ENCODE measurements at places on chromosomes 6 and 20.

GRCh38 chr20:32585586-32586127 is 524 bp upstream of the NOL4L start:
- no peak for DNase-seq

- no peak for DNase-seq
Observed at GRCh38 chr6:54093326-54093948, 17.8 kb upstream of the MLIP start.

- peak; percentile 82 for DNase-seq
Observed at GRCh38 chr6:136365776-136366354, 76.2 kb upstream of the BCLAF1 start.

GRCh38 chr20:18066421-18067333 is 9.0 kb upstream of the OVOL2 start:
- DNase-seq = no peak

GRCh38 chr20:35551503-35551902 is 9.6 kb downstream of the ERGIC3 start:
- DNase-seq = no peak

DNA sequence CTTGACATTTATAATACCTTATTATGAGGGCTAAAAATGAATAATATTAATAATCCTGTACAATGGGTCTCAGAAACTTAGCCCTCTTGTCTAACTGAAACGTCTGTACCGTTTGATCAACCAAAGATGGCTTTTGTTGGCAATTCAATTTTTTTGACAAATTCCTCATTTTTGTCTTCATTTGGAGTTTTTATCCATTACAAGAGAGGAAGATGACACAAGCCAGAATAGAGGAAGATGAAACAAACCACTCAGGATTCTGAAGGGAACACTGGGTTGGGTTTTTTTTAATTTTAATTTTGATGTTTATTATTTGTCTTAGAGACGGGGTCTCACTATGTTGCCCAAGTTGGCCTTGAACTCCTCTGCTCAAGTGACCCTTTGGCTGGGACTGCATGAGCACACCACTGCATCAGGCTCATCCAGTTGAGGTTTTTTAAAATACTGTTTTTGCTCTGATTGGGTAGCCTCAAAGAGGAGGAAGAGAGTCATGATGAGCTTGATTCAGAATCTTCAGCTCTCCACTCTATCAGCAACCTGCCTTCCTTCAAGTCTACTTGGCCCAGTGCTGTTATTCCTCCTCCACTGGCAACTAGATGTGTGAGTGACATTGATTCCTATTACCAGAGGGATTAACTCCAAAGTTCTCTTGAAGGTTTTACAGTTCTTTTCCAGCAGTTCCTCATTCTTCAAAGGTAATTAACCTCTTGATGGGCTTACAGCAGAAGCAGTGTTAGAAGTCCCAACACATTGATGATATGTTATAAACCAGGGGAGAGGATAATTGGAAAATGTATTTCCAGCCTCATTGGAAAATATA is 71.3 kb downstream of the ATXN1 start:
- no peak for DNase-seq

GRCh38 chr20:62951143-62951895 is 1.2 kb upstream of the SLC17A9 start:
- DNase-seq = no peak

GRCh38 chr6:90384720-90385119 is 88.1 kb upstream of the BACH2 start:
- DNase-seq = no peak

GRCh38 chr6:43310134-43310533 is 1.5 kb upstream of the CRIP3 start:
- no peak for DNase-seq

- no peak for DNase-seq
Observed at GRCh38 chr6:150290429-150290828, 78.4 kb upstream of the IYD start.

DNA sequence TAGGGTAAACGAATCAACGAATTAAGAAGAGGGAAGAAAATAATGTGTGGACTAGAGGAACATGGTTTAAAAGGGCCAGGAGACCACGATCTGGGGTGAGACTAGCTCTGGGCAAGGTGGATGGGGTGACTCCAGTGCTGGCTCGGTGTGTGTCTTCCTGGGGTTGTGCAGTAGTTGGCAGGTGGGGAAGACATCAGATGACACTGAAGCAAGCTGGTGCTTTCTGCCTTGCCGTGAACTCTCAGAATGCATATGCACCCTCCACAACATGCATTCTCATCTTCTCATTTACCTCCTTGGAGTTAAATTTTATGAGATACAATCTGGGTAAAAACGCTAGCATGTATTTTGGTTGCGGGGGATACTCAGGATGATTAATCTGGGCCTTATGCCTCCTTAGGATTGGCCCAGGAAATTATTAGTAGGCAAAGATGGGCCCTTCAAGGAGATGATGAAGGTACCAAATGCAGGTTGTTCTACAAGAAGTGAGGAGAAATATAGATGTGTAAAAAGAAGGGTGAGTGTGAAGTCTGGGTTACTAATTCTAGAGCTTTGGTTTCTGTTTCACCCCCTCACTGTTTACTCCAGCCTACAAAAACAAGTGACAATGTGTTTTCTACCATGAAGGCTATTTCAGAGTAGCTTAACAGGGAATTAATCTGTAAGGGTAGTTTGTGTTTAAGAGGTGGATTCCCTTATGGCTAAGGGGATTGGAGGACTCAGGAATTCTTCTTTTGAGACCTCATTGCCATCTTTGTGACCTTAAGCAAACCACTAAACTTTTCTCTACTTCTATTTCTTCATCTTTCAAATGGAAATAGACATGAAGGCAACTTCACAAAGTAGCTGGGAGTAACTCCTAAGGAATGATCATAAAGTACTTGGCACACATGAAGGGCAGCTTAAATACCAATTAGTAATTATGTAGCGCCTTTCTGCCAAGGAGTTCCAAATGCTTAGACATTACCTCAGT is 71.0 kb upstream of the SUPT3H start:
- no peak for DNase-seq

- DNase-seq = no peak
Observed at GRCh38 chr6:145235207-145235606, 500.1 kb downstream of the EPM2A start.

- DNase-seq = no peak
Observed at GRCh38 chr6:101439790-101440189, 46.3 kb downstream of the GRIK2 start.

DNA sequence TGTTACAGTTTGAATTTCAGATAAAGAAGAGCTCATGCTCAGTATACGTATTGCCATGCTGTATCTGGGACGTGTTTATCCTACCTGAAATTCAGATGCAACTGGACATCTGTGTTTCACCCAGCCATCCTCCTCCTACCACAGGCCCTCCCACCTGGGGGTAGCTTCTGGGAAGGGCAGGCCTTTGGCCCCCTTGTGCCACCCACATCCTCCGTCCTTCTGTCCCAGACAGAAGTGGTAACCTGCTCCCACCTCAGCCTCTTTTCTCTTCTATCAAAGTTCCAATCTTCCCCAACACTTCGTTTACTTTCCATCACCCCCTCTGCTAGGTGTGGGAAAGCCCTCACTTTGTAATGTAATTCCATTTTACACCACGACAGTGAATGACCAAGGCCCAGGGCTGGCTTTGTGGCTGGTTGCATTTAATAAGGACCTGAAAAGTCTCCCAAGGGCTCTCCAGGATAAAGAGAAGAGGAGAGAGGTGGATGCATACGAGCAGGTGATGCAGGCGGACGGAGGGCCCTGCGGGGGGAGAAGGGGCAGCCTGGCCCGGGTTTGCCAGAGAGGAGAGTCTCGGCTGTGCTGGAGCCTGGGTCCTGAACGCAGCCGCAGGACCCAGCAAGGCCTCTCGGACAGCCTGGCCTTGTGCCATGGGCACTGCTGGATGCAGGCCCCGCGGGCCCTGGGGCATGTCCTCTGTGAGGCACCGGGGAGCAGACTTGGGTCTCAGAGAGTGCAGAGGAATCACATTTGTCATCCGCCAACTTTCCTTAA is 98.4 kb downstream of the PSMB1 start:
- DNase-seq = no peak

DNA sequence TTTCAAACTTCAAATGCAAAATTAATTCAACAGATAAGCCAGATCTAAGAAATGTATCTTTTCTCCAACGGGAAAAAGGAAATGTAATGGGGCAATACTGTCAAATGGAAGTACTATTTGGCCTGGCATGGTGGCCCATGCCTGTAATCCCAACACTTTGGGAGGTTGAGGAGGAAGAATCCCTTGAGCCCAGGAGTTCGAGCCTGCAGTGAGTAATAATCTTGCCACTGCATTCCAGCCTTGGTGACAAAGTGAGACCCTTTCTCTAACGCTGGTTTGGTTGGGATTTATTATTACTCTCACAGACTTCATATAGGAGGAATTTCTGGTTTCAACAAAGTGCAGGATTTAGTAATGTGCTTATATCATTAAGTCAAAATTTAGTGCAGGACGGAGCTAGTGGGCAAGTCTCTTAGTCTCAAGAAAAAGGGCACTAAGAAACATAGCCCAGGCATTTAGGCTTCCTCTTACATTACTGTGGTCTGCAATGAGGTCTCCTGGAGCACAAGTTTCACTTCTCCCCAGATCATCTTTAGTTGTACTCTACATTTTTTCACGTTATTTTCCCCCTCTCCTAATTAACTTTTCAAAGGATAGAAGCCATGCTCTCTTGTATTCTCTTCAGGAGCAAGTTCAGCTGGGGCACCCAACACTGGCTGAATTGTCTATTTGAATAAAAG is 23.1 kb downstream of the TRIM27 start:
- DNase-seq = no peak

DNA sequence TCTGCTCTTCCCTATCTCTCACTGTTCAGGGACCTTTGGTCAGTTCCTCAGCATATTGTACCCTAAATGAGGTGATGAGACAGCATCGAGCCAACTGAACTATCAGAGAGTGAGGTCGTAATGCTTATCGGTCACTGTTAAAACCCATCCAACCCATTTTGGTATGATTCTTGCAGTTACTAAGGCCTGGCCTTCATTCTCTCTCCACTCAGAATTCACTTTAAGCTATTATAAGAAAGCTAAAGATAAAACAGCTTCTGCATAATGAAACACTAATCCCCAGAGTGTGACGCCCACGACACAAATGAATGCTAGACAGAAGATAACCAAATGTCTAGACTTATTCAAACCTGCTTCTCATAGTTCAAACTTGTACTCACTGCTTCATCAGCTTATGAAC is 175.8 kb downstream of the GMPR start:
- no peak for DNase-seq

DNA sequence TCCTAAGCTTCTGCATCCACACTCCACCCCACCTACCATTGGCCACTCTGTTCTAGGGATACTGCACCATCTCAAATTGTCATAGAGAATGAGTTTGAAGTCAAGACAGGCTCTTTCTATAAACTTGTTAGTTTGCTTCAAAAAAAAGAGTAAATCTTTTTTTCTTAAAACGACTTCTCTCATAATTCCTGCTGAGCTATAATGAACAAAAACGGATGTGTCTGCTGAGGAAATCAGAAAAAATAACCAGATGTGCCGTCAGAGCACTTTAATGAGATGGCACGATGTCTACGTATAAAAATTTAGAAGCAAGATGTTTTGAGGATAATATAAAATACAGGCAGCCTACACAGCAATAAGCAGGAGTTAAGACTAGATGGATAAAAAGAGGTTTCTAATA is 24.0 kb upstream of the DDO start:
- DNase-seq = no peak

DNA sequence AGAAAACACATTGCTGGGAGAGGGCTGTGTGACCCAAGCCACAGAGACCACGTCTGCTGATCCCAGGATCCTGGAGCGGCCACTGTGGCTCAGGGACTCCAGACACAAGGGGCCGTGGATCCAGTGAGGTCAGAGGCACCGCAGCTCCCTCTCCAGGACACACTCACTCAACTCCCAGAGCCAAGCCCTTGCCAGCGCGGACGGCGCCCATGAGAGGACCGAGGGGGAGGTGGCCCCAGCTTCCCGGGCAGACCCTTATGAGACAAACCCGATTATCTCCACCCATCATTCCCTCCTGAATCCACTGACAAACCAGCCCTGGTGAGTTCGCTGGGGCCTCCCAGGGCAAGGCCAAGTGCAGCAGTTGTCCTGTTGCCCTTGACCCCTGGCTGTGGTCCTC is 201.2 kb downstream of the TAF4 start:
- no peak for DNase-seq

GRCh38 chr6:160455541-160456213 is 107.5 kb downstream of the SLC22A3 start:
- peak; percentile 61 for DNase-seq

DNA sequence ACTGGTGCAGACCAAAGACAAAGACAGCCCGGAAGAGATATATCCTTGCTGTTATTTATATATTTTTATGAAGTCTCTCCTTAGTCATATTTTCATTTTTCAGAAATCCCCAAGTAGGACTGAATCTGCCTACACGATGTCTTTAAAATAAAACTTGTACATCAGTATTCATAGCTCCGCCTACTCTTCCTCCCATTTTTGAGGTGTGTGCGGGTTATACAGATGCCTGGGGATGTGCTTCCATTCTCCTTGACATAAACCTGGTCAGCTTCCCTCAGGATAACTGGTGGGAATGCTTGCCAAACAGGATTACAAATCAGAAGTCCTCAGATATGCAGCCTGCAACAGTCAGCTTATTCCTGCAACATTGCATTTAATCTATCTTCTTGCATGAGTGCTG is 264.2 kb downstream of the PHACTR1 start:
- no peak for DNase-seq

DNA sequence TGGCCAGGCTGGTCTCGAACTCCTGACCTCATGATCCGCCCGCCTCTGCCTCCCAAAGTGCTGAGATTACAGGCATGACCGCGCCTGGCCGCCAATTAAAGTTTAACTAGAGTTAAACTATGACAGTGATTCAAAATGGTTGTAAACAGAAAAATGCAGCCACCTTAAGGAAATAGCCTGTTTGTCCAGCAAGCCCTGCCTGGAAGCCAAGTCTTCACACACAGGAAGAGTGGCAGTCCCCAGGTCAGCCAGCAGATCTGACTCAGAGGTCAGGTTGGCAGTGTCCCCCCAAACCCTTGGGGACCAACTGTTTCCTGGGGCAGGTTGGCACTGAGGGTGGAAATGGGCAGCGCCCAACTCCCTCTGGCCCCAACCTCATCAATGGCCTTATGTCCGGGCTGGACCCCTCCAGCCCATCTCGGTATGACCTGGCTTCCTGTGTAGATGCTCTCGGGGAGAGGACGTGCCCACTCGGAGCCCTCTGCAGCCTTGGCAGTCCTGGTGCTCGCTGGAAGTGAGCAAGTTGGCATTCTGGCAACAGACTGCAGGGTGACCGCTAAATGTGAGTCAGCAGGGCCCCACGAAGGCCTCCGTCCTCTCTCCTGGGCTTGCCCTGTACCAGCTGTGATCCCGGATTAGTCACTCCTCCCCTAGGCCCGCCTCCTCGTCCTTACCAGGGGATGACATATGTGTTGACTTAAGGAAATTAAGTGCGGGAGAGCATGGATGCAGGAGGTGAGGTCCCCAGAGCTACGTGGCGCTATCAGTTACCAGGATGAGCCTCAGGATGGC is 9.7 kb upstream of the HSP90AB1 start:
- DNase-seq = peak; percentile 88

- DNase-seq = no peak
Observed at GRCh38 chr6:5998711-5999687, 7.7 kb downstream of the NRN1 start.

DNA sequence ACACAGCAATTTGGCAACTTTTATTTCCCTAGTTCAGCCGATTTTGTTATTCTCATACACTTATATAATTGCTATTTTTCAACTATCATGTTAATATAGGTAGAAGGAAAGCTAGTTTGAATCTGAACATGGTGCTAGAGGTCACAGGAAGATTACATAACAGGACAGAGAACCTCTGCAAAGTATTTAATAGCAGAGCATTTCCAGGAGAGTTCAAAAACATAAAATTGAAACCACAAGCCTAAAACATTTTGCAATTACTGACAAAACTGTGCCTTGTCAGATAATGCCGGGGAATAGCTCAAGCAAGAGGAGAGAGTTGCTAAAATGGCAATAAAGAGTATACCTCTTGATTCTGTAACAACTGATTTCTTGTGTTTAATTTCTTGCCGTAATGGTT is 70.8 kb downstream of the TFAP2B start:
- DNase-seq = no peak
